HuH-7 (cell line): ENCODE measurements at places on chromosomes 12 and 14.

DNA sequence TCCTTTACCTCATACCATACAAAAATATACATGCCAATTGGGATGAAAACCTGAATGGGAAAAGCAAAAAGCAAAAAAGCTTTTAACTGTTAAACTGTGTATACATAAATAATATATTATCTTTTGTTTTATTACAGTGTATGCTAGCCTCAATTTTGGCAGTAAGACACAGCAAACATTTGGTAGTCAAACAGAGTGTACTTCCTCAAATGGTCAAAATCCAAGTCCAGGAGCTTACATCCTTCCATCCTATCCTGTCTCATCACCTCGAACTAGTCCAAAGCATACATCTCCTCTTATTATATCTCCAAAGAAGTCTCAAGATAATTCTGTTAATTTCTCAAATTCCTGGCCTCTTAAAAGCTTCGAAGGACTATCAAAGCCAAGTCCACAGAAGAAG, 41.9 kb downstream of the TOGARAM1 start:
- no peak for DNase-seq

DNA sequence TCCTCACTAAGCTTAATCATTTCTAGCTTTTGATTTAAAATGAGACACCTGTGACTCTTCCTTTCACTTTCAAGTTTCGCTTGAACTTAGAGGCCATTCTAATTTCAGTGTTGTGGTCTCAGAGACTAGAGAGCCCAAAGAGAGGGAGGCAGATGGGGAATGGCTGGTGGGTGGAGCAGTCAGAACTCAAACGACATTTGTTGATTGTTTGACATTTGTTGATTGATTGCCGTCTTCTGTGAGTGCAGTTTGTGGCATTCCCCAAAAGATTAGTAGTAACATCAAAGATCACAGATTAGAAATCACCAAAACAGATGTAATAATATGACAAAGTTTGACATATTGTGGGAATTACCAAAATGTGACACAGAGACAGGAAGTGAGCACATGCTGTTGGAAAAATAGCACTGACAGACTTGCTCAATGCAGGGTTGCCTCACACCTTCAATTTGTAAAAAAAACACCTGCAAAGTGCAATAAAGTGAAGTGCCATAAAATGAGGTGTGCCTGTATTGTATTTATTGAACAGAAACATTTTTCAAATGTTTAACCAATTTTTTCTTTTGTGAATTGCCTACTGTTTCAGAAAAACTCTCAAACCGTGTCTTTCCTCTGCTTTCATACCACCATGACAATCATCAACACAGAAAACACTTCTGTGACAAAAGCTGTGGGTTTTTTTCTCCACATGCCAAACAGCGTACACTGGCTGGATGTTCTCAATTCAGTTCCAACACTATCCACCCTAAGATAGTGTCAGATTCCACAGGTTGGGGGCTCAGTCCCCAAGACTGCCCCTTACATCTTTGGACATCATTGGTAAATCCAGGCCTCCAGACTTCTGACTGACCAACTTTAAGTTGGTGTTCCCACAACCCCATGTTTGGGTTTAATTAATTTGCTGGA, 376.3 kb upstream of the RGS6 start:
- peak; percentile 6 for DNase-seq

- DNase-seq = no peak
These were observed 283.6 kb downstream of the CACNA1C start for GRCh38 chr12:2336409-2336829.

DNA sequence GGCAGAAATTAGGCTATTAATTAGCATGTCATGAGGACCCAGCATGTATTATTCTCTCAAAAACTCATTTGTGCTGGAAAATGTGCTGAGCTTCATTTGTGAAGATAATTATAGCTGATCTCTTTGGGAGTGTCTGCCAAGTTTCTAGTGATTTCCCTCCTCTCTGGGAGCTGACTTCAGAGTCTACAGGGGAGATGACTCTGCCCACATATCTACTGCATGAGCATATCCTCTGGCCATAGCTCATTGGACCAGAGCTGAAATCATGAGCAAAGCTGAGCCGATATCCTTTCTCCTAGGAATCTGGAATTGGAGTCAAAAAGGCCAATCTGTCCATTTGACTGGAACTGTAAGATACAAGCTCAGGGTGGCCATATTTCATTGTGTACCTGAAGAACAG, 5.9 kb downstream of the CCDC198 start:
- DNase-seq = no peak

DNA sequence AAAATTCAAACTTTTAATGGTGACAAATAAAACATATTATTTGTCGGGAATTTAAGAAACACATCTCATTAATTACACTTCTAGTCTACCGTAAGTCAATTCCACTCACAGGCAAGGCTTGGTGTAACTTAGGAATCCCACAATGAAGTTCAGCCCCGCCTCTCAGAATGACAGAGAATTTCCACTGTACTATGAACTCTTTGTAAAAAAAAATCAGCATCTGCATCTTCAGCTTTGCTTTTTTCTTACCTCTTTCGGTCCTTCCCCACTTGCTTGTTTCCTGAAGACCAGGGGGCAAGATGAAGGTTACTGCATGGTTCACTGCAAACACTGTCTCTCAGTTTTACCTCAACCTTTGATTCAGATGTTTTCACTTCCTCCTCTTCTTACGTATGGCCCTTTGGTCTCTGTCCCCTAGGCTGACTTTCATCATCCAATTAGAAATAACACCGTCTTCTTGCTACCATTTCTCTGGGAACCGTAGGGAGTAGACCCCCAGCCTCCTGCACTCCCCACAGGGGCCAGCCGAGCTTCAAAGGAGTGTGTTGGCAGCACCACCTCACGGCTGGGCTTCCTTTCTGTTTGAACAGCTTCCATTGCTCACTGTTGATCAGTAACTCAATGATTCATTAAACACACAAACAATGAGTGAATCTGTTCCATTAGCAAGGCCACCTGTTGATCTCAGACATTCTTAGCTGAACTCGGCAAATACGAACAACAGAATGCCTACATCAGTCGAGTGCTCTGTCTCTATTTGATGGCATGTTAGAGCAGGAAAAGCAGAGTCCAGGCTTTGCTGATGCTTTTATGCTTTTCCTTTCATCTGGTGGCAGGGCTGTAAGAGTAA, 343.0 kb downstream of the BMP4 start:
- DNase-seq = peak; percentile 18

DNA sequence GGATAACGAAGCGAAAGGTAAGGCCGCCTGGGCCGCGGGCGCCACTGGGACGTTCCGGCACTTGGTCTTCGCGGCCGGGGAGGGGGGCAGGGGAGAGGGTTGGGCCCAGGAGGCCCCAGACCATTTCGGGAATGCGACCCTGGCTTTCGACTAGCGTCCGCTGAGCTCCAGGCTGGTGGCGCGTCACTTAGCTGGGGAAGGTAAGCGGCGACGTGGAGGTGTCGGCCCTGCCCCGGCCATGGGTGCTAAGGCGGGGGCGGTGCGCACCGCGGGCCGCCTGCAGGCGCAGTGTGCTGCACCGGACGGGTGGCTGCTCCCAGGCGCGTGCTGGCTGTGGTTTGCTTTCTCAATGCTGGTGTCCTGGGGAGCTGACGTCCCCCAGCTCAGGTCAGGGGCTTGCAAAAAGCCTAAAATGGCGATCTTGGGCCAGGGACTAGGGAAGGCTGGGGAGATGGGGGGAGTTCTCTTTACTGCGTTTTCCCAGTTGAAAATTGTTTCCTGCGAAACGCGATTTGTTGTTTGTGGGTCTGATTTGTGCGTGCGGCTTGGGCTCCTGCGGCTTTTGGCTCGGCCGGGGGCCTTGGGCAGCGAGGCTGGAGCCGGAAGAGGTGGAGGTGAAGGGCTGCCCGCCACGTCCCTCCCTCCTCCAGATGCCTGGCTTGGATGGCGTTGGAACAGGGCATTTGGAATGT, 1.2 kb downstream of the HOXC10 start:
- DNase-seq = no peak

- no peak for DNase-seq
These were observed 75.8 kb upstream of the CCDC91 start for GRCh38 chr12:28114488-28114887.

DNA sequence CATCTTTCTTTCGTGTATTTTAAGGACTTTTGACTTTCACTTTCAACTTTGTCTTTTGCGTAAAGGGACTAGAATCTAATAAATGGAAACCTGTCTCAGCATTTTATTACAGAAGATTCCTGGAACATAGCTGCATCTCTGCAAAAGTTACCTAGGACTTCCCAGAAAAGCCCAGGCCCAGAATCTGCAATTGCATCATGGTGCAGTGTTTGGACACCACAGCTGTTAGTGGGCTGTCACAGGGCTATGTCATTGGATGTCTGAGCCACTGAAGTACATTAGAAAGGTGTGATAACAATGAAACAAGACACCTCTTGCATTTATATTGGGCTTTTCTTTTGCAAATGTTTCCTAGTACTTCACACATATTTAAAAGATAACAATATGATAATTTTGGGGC, 199.9 kb upstream of the IGF1 start:
- no peak for DNase-seq

GRCh38 chr12:23099604-23100003, 474.6 kb downstream of the ETNK1 start:
- DNase-seq = no peak
